Thoracic aorta (tissue), 2 donors: ENCODE measurements at places on chromosomes 6 and 20.

DNA sequence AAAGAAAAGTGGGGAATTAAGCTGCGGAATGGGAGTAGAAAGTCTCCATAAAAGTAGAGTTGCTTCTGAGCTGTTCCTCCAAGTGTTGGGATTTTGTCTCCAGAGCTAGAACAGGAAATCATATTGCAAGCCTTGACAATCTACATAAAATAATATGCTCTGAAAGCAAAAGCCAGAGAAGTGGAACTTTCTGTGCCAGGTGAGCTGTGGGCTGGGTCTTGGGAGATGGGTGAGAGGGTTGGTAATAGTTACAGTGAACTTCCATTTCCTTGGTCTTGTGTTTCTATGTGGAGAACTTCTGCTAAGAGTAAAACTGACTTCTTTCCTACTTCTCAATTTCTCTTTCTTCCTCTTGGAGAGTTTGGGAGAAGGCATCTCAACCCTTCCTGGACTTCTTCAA lies 6.3 kb upstream of the HMGN4 start:
- DNase-seq = no peak

DNA sequence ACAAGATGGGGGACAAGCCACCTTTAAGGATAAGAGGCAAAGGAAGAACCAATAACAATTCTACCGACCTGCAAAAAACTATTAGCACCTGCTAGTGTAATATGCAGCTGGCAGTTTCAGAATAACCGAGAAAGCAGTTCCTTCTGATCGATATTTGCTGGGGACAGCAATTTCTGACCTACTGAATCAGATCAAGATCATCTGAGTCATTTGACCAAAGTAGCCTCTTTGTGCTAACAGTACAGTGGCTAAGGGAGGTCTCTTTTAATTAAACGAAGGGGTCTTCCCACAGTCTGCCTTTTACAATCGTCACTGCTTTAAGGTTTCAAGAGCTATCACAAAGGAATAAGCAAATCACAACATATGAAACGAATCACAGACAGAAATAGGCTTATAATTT lies 318.9 kb downstream of the BTBD9 start:
- no peak for DNase-seq

DNA sequence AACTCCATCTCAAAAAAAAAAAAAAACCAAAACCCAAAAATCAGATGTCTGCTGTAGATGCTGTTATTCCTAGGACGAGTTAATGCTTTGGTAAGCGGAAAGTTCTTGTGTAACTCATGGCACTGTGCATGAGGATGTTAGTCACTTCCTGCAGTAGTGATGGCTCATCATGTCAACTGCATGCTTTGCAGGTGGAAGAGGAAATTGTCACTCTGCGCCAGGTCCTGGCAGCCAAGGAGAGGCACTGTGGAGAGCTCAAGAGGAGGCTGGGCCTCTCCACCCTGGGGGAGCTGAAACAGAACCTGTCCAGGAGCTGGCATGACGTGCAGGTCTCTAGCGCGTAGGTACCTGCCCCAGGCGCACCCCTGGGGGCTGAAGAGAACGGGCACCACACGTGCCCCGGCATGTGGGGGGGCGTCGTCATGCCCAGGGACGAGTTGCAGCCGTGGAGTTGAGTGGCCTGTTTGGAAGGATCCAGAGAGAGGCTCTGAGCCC lies 8.5 kb downstream of the TPD52L2 start:
- no peak for DNase-seq

DNA sequence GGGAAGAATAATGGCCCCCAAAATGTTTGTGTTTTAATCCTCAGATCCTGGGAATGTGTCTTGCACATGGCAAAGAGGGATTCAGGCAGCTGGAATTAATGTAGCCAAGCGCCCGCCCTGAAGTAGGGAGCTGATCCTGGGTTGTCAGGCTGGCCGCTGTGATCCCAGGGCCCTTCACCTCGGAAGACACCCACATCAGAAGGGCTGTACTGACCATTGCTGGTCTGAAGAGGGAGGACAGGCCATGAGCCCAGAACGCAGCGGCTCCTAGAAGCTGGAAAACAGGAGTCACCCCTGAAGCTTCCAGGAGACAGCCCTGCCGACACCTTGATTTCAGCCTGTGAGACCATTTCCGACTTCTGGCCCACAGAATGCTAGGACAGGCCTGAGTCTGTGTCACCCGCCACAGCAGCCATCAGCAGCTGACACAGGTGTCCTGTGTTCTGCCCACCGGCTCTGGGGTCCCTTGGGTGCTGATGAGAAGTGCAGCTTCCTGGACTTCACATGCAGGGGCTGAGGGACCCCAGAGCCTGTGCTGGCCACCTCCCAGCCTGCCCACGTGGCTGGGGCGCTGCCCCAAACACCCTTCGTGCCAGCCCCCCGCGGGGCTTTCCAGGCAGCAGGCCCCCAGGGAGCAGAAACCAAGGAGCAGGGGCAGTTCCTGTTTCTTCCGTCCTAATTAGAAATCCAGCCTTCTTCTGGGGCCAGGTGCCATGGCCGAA lies 86.3 kb downstream of the ERMARD start:
- DNase-seq = no peak

- DNase-seq = no peak
These were observed 22.9 kb downstream of the PPP1R3G start for GRCh38 chr6:5108068-5108467.

GRCh38 chr6:53718597-53719460 lies 53.3 kb upstream of the KLHL31 start:
- no peak for DNase-seq

DNA sequence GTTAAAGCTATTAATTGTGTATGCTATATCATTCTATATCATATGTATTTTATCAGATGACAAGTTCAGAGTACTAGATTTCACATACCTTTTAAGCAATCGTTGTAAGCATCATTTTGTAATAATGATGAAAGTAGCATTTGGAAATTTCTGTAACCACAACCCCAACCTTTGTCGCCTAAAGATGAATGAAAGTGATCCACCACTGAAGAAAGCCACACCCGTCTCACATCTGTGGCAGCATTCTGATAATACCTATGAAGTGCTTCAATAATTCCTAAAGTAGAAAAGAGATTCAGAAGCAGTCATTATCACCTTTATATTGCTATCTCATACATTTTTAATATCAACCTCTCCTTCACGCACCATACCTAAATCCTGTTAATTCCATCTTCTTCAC lies 16.6 kb downstream of the ZUP1 start:
- no peak for DNase-seq

- DNase-seq = no peak
These were observed 11.8 kb upstream of the BPIFB6 start for GRCh38 chr20:33019465-33020277.

DNA sequence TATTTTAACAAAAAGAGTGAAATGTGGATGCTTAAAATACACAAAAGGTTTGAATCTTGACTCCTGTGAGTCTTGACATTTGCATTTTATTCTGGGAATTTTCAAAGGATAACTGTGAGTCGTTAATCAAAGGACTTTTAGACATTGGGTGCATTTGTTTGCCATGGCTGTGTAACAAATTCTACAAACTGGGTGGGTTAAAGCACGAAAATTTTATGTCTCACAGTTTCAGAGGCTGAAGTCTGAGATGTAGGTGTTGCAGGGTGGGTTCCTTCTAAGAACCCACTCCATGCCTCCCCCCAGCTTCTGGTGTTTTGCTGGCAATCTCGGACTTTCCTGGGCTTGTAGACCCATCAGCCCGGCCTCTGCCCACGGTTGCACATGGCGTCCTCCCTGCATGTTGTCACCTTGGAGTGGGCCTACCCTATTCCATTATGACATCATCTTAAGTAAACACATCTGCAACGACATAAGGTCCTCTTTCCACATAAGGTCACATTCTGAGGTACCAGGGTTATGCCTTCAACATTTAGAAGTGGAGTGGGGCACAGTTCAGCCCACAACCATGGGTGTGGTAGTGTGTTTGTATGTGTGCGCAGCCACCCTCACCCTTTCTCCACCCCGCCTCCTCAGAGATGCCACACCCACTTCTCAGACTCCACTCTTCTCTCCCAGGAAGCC lies 113.1 kb downstream of the FOXA2 start:
- DNase-seq = no peak

DNA sequence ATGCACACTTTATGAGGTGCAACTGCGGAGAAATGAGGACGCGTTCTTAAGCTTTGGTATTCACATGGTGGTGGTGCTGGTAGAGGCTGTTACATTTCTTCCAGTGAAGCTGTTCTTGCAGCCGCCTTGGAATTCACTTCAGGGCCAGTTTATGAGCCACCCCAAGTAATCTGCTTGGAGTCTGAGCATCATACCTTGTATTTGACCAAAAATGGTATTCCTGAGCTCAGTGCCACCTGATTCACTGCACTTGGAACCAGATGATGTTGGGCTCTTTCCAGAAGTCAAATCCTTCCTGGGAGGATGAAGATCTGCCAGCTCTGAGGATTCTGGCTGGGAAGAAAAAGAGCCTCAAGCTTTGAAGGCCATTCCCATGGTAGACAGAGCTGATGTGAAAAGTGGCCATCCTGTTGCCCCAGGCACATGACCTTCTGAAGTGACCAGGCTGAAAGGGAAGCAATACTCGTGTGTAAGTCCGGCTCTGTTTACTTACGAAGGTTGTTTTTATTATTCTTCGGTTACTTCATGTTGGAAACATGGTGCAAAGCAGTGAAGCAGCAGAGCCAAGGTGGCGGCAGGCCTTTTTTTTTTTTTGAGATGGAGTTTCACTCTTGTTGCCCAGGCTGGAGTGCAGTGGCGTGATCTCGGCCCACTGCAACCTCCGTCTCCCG lies 7.7 kb downstream of the MANBAL start:
- DNase-seq = no peak

DNA sequence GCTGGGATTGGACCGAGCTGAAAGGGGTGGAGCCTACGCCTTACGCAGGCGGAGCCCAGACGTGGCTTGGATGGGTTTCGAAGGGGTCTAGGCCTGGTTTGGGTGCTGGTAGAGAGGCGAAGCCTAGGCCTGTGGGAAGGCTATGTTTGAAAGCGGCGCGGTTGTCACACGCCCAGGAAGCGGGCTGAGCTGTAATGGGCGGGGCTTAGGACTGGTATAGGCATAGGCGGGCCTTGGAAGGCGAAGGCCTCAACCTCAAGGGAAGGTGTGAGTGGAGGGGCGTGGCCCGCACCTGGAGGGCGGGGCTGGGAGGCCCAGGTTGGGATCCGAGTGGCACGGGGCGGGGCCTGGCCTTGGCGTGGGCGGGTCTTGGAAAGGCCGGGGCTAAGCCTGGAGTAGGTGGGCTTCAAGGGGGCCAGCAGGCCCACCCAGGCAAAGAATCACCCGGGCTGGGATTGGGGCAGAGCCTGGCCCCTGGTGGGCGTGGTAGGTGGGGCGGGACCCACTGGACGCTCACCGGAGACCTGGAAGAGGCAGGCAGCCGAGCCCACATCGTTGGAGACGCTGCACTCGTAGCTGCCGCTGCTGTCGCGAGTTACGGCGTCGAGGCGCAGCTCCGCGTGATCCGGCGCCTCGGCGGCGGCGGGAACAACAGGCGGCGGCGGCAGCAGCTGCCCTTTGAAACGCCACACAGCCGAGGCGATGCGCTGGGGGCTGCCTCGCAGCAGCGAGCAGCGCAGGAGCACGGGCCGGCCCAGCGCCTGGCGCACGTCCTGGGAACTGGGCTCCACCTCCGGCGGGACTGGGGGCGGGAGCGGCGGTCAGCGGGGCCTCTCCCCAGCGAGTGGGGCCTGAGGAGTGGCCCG lies 49.0 kb downstream of the MDGA1 start:
- no peak for DNase-seq

GRCh38 chr20:24100370-24101011 lies 111.9 kb upstream of the GGTLC1 start:
- no peak for DNase-seq

DNA sequence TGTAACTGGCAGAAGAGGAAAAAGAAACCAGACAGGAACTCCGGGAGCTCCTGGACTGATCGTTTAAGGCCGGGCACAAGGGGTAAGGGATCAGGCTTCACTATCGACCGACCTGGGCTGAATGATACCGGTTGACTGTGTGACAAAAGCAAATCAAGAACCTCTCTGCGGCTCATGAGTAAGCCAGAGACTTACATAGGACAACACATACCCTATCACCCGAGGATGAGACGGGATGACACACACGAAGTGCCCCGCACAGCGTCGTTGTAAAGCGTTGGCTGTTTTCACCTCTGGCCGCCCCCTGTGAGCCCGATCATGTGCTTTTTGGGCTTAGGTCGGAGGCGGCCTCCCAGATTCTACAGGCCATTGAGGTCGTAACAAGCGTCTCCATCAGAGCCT lies 695 bp upstream of the TGIF2 start:
- DNase-seq = no peak

DNA sequence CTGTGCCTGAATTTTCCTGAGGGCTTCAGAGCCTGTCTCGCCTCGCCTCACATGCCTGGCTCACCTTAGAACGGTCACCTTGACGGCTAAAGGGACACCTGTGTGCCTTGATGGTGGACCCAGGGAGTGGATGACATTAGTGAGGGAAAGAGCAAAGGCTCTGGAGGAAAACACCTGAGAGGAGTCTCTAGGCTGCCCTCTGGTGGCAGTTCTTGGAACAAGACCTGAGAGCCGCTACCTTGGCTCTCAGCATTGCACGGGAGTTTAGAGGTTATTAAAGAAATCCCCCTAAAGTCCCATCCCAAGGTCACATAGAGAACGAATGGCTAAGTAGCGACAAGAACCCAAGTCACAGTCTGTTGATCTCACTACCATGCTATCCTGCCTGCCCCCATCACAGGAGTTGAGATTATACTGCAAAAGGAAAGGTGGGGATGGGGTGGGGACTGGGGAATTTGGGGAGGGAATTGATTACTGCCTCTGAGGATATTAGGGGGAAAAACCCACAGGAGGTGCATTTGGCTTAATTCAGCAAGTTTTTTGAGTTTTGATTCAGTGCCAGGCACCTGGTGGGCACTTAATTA lies 7.9 kb upstream of the CDSN start:
- no peak for DNase-seq

GRCh38 chr20:45109634-45110033 lies 5.3 kb downstream of the WFDC5 start:
- DNase-seq = no peak

GRCh38 chr6:169806701-169807100 lies 55.3 kb downstream of the ERMARD start:
- DNase-seq = no peak

- DNase-seq = no peak
These were observed 62.7 kb downstream of the NOL4L start for GRCh38 chr20:32522526-32522775.

DNA sequence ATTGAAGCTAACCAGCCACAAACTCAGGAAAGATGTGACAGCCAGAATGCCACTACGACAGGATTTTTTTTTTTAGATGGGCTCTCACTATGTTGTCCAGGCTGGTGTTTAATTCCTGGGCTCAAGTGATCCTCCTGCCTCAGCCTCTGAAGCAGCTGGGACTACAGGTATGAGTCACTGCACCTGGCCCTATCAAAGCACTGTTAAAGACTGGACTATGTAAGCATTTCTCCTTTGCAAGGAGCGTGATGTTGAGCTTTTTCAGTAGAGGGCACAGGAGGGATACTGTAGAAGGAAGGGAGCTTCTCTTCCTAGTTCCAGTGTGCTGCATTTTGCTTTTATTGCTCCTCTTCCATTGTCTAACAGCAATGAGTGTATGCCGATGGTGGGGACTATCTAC lies 35.8 kb downstream of the ZBTB9 start:
- no peak for DNase-seq

DNA sequence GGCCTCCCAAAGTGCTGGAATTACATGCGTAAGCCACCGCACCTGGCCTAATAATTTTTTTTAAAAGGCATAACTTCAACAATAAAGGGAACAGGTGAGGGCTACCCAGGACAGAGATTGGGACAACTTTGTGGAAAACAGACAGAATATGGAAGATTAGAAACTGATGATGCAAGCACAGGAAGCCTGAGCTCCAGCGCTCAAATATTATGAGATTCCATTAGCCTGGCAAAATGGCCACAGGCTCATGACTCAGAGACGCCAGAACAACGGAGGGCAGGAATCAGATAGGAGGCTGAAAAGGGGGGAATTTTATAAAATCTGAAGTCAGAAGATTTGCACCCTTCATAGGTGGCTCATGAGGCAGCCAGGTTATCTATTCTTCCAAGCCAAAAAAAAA lies 103.1 kb upstream of the MRPS10 start:
- DNase-seq = no peak
